NCI-H2107 (cell line): ENCODE measurements at places on chromosomes 2 and 18.

DNA sequence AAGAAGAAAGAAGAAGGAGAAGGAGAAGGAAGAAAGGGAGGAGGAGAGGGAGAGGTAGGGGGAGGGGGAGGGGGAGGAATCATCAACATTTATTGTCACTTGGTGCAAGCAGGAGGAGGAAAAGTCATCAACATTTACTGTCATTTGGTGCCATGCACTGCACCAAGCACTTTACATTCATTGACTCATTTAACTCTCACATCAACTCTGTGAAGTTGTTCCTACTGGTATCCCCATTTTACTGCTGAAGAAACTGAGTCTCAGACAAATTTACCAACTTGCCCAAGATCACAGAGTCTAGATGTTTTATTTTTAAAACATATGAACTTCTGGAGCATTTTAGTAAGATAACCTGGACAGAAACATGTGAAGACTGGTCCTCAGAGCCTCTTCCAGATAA lies 46.7 kb upstream of the NEB start:
- DNase-seq: no peak

GRCh38 chr2:222423632-222424275 lies 589 bp upstream of the SGPP2 start:
- no peak for DNase-seq

GRCh38 chr2:134676960-134677359 lies 41.8 kb downstream of the TMEM163 start:
- DNase-seq: no peak

GRCh38 chr2:6576302-6576701 lies 289.4 kb downstream of the CMPK2 start:
- no peak for DNase-seq

- DNase-seq: no peak
These were observed 143.9 kb downstream of the CTIF start for GRCh38 chr18:48682768-48683167.

GRCh38 chr2:147550995-147551731 lies 293.7 kb upstream of the ACVR2A start:
- DNase-seq: no peak

DNA sequence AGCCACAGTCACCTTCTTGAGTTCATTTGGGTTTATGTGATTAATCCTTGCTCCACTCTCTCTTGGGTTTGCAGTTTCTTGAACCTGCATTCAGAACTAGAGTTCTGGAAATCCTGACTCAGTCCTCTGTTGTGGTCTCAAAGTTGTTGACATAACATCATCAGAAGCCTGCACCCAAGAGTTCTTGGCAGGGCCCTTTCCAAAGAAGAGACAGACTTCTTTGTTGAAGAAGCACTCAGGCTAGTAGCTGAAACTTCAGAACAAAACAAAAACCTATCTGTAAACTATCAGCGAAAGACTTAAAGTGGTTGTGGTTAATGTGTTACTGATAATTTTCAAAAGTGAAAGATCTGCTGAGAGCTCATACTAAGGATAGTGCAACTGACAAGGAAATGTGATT lies 120.8 kb downstream of the FAM168B start:
- DNase-seq: no peak

- no peak for DNase-seq
These were observed 57.2 kb upstream of the ACVR1 start for GRCh38 chr2:157933160-157933920.

GRCh38 chr2:136929531-136929930 lies 164.2 kb downstream of the THSD7B start:
- no peak for DNase-seq

DNA sequence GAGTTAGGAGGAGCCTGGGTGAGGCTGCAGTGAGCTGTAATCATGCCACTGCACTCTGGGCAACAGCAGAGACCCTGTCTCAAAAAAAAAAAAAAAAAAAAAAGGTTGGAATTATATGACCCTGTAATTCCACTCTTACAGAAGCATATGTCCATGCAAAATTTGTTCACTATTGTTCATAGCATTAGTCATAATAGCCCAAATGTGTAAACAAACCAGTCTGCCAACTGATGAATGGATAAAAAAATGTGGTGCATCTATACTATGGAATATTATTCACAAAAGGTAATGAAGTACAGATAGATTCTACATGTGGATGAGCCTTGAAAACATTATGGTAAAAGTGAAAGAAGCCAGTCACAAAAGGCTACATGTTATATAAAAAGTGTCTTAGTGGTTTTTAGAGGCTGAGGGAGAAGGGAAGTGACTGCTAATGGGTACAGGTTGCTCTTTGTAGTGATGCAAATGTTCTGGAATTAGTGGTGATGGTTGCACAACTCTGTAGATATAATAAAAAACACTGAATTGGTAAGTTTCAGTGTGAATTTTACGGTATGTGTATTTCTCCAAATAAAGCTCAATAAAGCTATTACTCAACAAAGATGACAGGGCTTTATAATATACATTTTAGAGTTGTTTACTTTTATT lies 9.4 kb downstream of the COA5 start:
- no peak for DNase-seq

DNA sequence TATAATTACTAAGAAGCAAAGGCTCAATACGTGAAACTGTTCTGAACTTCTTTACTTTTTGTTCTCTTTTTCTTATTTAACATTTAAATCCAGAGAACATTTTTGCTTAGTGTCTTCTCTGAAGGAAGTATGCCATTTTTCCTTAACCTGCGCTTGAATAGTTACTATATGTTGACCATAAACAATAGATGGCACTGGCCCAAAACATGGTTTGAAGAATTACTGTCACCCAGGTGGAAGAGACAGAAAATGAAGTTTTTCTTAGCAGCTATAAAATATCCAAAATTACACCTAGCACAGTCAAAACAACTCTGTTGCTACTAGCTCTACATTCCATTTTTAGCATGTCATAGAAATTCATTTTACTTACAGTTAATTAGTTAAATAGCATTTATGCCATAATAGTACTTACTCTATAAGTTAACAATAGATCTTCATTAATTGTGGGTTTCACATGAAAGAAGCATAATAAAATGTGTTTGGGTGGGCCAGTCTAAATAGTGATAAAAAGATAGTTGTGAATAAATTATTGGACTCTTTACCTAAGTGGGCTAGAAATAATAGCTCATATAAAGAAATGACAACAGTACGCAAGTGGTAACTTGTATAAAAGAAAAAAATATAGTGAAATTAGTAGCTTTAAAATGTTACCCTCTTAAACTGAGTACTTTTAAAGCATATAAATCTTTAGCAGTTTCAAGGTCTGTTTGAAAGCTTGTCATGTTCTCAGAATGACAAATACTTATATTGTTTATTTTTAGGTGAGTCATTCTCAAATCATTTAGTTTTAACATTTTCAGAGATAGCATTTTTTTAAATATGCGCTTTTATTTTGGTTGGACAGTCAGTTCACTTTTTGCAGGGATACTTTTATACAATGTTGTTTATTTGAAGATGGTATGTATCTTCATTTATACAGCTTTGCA lies 3.7 kb downstream of the ETAA1 start:
- DNase-seq: no peak
